ENCODE measurements at places on chromosomes 12 and 14. TPM values are rescaled to one million over a fixed set of nuclear protein-coding genes. Genes with fewer than 3 reads are reported as not detected.

Gene ACOT6
- not detected for total RNA-seq

Gene MFAP5
- 55.8 TPM for total RNA-seq

Gene COL2A1
- not detected for total RNA-seq

Gene BCL11B
- total RNA-seq, result 0.11 TPM

- no peak for DNase-seq
Observed at GRCh38 chr12:54991991-54992375, 7.4 kb upstream of the TESPA1 start.

DNA sequence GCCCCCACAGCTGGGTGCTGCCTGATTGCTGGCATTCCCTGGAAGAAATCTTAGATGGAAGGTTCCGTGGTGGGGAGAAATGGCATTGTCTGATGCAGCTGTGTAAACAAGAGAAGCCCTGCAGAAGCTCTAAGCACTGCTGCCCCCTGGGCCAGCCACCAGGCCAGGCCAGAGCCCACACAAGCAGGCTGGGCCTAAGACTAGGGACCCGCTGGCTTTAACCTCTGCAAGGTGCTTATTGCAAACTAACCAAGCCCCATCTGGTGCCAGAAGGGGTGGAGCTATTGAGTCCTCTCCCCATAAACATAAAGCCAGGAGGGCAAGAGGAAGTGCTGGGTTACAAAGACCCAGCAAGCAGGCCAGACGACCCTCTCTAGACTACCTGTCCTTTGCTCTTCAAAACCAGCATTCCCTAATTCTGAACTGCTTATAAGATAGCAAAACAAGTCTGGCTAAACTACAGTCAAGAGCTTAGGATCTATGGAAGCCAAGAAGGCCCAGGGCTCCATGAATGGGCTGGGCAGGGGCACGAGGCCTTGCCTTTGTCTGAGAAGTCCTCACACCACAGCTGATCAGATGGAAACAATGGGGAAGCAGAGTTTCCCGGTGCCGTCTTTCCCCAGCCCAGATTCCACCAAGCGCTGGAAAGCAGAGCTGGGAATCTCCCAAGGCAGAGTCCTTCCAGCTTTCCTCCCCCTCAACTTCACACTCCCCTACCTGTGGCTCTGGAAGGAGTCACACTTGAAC is 28.8 kb downstream of the P2RX4 start:
- DNase-seq, result no peak

DNA sequence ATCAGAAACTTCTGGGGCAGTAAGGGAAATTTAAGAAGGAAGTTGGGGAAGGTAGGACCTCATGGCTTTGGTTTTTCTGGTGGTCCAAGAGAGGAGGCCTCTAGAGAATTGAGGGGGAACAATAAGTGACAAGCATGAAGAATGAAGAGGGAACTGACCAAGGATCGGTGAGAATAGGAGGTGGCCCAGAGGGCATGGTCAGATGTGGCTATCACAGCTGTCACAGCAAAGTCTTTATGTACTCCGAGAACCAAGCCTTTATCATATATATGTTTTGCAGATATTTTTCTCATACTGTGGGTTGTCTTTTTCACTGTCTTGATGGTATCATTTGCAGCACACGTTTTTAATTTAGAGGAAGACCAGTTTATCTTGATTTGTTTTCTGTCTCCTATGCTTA is 64.3 kb downstream of the PPP2R5C start:
- DNase-seq, result no peak

DNA sequence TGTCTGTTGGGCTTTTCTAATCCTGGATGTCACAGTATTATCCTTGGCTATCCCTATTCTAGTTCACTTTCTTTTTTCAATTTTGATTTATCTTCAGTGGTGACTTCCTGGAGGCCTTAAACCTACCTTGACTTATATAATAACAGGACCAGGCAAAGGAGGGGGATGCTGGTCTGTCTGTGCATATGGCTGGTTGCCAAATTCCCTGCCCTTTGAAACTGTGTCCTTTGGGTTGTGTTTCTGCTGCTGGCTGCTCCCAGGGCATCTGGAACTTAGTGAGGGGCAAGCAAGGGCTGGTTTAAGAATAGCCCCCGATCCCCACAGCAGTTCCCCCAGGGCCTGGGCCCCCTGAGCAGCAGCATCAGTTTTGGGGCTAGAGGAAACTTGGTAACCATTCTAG is 96.0 kb upstream of the MAX start:
- DNase-seq, result no peak

DNA sequence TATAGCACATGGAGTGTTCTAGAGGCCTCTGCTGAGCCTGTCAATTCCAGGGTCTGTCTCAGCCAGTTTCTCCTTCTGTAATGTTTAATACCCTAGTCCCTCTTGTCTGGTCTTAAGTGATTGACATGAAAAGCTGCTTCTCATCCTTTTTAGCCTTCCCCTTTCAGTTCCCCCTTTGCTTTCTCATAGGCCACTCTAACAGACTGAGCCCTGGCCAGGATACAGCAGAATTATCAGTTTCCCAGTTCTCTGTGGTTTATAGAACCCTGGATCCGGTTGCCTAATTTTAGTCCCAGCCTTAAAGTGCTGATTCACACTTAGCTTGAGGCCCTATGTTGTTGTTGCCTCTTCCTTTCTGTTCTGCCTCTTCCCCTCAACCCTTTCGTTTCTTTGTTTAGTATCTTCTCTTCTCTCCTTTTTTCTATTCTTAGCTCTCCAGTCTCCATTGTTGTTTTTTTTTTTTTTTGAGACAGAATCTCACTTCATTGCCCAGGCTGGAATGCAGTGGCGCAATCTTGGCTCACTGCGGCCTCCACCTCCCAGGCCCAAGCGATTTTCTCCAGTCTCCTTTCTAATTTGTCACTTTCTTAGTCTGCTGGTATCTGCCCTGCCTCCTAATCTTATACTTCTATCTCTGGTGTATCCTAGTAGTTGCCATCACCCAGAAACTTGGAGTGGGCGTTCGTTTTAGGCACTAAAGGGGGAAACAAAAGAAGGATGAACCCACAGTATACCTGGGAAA is 2.9 kb upstream of the BIN2 start:
- DNase-seq, result no peak

DNA sequence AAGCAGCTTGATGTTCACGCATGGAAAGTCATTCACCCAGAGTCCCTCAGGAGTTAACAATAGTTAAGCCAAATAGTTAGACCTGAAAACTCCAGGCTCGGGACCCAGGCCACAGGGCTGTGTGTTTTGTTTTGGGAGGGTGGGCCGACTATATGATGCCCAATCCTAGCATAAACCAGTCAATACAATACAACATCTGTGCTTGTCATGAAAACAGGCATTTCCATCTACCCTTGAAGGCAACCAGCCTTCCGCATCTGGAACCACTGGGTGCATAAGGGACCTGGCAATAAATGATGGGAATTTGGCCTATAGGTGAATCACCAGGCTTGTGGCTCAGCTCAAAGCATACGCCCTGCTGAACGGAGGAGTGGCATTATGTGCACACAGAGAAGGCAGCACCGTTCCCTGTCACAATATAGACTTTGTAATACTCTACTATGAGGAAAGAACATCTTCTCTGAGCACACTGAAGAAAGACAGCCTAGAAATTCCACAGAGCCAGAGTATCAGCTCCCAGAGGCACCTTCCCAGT is 91.0 kb upstream of the FOXN3 start:
- DNase-seq, result no peak

DNA sequence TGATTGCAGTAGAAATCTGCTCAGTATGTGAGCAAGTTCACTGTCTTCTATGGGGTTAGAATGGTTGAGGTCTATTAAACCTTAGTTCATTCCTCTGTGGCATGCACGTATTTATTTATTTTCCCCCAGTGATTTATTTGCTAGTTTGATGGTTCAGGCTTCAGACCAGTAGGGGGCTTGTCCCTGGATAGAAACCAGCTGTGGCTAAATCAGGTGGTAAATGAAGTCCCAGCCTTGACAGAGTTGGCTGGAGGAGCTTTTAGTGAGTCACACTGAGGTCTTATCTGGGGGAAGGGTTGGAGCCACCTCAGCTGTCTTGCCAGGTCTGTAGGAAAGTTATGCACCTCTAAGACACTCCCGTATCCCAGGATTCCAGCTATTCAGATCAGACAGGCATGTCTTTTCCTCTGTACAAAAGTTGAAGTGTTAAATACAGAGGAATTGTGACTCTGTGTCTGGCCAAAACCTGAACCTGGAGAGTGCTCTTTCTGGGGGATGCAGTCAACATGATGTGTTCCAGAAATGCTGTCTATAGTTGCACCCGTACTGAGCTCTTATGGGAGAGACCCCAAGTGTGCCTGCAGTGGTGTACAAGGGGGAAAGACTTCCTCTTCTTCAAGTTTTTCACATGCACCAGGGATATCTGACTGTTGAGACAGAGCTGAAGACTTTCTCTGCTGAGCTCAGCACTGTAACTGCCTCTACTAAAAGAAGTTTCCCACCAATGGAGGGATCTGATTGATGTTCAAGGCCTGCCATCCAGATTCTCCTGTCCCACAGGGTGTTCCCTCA is 1322.1 kb downstream of the TMEM121 start:
- no peak for DNase-seq

DNA sequence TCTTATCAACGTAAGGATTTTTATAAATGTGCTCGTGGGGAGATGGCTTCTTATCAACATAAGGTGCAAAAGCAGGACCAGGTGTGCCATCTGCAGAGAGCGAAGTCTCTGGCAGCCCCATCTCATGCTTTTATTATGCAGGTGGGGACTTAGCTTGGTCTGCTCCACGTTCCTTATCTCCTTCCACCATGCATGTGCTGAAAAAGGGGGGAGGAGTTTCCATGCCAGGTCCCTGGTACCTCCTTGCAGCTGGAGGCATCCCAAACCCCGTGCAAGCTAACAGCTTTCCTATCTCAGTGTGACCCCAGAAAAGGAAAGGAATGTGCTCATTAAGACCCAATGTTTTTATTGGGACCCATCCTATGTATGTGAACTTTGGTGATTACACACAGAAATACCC is 608.5 kb downstream of the TMEM121 start:
- no peak for DNase-seq

- DNase-seq, result no peak
Observed at GRCh38 chr14:20498622-20499021, 6.7 kb upstream of the RNASE10 start.

GRCh38 chr12:86712425-86712843 is 456.2 kb upstream of the MGAT4C start:
- DNase-seq, result no peak

DNA sequence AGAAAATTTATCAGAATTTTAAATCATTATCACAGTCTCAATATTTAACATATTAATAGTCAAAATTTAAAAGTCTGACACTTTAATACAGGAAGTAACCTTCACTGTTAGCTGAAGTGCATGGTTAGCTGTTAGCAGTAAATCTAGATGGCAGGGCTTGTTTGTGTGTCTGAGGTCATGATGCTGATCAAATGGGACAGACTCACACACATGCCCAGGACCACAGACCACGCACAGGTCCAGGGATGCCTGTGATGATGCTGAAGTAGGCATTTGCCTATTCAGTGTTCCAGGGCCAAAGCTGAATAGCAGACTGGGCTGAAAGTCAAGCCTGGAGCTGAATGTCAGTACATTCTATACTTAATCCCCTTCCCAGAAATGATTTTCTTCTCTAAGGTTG is 20.5 kb downstream of the FNTB start:
- DNase-seq, result no peak

GRCh38 chr12:95342008-95342407 is 124.4 kb downstream of the VEZT start:
- DNase-seq, result no peak

- DNase-seq, result no peak
Observed at GRCh38 chr12:31524791-31525495, 66.0 kb downstream of the DENND5B start.

GRCh38 chr12:109720152-109720856 is 6.7 kb downstream of the FAM222A start:
- DNase-seq, result peak; percentile 57

- no peak for DNase-seq
Observed at GRCh38 chr12:76569685-76570604, 10.4 kb upstream of the OSBPL8 start.

DNA sequence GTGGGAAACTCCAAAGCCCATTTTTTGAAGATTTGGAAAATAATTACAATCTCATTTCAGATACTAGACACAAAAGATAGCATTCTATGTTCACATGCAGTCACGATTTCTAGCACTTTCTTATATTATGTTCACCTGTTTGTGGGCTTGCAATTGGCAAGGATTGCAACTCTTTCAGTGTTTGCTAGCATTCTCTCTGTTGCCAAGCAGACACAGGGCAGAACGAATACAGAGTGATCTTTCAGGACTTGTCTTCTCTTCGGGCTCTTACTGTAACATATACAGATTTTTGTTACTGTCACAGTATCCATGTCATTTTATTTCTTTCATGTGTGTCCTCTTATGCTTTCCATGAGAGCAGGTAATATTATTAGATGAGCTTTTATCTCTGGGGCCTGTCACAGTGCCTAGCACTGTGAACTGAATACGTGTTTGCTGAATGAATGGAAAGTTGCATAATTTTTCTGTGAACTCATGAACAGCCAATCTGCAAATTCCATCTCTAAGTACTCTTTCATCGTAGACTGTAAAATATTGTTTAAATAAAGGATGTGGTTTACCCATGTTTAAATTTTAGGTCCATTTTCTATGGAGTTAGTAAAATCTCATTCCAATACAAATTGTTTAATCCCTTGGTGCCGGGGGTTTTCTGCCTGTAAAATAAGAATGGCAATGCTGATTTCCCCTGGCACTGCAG is 105.1 kb downstream of the BMP4 start:
- DNase-seq, result no peak

- DNase-seq, result no peak
Observed at GRCh38 chr14:91568626-91569025, 58.5 kb upstream of the PPP4R3A start.

DNA sequence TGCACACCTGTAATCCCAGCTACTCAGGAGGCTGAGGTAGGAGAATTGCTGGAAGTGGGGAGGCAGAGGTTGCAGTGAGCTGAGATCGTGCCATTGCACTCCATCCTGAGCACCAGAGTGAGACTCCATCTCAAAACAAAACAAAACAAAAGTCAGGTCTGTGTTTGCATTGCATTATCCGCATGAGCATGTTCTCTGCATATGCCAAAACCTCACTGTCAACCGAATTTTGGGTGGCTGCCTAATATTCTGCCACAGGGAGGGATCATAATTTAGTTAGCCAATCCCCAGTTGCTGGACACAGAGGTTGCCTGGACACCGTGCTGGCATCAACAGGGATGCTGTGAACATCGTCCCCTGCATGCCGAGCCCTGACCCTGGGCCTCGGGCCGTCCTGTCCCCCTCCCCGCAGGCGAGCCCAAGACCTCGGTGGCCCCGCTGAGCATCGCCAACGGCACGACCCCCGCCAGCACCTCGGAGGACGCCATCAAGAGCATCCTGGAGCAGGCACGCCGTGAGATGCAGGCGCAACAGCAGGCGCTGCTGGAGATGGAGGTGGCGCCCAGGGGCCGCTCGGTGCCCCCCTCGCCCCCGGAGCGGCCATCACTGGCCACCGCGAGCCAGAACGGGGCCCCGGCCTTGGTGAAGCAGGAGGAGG is 49.2 kb downstream of the PHETA1 start:
- no peak for DNase-seq
